ENCODE measurements at places on chromosomes 2 and 18. TPM values are rescaled to one million over a fixed set of nuclear protein-coding genes. Genes with fewer than 3 reads are reported as not detected.

The MC2R gene
- total RNA-seq = not detected

The CD8B gene
- total RNA-seq = 0.43 TPM

The LOXHD1 gene
- total RNA-seq = 11.3 TPM

The SERPINB8 gene
- 5.0 TPM for total RNA-seq
